ENCODE measurements at places on chromosomes 2 and 18.

GRCh38 chr2:113015655-113016054 lies 10.4 kb downstream of the IL36A start:
- no peak for DNase-seq

GRCh38 chr2:24832073-24832461 lies 38.8 kb downstream of the CENPO start:
- peak; percentile 36 for DNase-seq

DNA sequence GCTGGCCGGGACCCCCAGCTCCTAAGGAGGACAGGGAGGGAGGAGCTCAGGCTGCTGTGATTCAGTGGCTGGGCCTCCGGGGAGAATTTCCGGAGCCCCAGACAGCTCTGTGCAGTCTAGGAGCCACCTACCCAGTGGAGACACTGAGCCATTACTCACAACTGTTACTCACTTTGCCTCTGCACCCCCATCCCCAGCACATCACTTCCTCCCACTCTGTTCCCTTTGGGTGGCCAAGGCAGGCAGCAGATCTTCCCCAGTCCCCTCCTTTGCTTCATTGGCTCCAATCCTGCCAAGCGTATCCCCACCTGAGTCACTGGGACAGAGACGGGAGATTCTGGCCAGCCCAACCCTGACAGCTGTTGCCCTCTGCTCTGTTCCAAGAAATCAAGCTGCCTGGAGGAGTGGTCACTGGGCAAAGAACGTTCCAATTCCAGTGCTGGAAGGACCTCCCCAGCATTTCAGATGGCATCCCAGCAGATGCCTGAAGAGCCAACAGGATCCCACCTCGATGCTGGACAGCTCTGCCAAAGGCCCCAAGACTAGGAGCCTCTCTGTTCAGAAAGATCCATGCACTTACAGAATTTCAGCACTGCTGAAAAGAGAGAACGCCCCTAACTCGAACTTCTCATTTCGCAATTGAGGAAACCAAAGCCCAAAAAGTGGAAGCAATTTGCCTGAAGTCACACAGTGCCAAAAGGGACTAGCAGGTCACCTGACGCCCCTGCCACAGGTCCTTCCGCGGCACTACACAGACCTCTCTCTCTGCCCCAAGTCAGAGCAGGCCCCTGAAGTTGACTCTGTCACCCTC lies 68.3 kb downstream of the TNS1 start:
- peak; percentile 83 for DNase-seq

- no peak for DNase-seq
Observed at GRCh38 chr2:231646476-231646875, 53.8 kb downstream of the TEX44 start.

GRCh38 chr2:46393347-46393820 lies 86.0 kb upstream of the TMEM247 start:
- no peak for DNase-seq

DNA sequence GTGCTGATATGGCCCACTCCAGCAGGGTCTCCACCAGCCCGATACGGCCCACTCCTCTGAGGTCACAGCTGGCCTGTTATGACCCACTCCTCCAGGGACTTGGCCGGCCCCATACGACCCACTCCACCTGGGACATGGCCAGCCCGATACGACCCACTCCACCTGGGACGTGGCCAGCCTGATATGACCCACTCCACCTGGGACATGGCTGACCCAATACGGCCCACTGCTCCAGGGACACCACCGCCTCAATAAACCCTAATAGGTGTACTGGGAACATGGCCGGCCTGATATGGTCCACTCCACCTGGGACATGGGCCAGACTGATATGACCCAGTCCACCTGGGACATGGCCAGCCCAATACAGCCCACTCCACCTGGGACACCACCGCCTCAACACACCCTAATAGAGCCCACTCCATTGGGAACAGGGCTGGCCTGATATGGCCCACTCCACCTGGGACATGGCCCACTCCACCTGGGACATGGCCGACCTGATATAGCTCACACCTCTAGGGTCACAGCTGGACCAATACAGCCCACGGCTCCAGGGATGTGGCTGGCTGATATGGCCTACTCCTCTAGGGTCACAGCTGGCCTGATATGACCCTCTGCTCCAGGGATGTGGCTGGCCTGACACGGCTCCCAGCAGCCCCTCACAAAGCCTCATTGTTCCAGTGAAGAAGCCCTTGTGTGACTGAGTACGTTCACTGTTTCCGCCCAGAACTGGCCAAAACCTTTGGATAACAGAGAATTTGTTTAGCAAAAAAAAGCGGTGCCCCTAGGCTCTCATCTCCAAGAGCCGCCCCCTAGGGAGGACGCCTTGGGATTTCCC lies 245.6 kb downstream of the HDAC4 start:
- peak; percentile 42 for DNase-seq

DNA sequence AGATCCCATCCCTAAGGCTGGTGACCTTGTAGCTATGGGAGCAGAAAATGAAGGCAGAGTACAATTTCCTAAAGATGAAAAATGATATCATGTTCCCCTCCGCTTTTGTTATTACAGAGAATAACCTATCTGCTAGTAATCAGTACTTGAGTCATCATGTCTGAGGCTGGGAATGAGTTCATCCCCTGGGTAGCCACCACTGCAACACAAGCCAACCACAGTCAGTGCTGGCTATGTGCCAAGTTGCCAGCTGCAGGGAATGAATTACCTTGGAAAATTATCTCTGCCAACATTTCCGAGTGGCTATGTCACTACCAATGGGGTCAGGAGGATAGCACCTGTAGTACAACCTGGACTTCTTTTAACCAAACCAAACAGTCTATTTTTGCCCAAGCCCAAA lies 1094.7 kb upstream of the DDX18 start:
- peak; percentile 92 for DNase-seq

DNA sequence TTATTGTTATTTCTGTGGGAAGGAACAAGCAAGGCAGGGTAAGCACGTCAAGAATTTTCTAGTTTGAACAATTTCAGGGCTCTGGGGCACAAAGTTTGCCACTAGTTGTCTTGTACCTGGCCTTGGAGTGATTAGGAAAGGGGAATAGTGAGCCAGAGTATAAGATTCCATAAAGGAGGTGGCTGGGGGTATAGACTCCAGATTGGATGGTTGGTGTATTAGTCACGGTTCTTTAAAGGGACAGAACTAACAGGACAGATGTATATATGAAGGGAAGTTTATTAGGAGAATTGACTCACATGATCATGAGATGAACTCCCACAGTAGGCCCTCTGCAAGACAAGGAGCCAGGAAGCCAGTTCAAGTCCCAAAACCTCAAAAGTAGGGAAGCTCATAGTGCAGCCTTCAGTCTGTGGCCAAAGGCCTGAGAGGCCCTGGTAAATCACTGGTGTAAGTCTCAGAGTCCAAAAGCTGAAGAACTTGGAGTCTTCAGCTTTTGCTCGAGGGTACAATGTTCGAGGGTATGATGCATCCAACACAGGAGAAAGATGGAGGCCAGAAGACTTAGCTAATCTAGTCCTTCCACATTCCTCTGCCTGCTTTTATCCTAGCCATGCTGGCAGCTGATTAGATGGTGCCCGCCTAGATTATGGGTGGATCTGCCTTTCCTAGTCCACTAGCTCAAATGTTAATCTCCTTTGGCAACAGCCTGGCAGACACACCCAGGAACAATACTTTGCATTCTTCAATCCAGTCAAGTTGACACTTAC lies 31.5 kb upstream of the PTPRM start:
- no peak for DNase-seq

- DNase-seq = peak; percentile 78
Observed at GRCh38 chr2:45992021-45992740, 305.0 kb upstream of the EPAS1 start.

DNA sequence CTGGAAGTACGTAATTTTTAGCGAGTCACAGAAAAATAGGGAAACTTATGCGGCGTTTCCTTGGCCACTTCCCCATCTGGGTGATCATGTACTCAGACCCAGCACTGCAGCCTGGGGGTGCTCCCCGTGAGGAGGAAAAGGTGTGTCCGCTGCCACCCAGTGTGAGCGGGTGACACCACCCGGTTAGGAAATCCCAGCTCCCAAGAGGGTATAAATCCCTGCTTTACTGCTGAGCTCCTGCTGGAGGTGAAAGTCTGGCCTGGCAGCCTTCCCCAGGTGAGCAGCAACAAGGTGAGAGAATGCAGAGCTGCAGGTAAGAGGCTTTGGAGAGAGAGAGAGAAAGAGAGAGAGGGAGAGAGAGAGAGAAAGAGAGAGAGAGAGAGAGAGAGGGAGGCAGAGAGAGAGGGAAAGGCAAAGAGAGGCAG lies at the start of gene IL1R2:
Gene IL1R2 (plus strand): TSS at position 240 of the 425 bp plus-strand sequence. CDS start 16,616 bp downstream, outside the sequence.
- DNase-seq = no peak

- DNase-seq = no peak
Observed at GRCh38 chr2:210337159-210337558, 22.2 kb upstream of the MYL1 start.

- DNase-seq = no peak
Observed at GRCh38 chr2:118231759-118232158, 143.5 kb downstream of the INSIG2 start.

DNA sequence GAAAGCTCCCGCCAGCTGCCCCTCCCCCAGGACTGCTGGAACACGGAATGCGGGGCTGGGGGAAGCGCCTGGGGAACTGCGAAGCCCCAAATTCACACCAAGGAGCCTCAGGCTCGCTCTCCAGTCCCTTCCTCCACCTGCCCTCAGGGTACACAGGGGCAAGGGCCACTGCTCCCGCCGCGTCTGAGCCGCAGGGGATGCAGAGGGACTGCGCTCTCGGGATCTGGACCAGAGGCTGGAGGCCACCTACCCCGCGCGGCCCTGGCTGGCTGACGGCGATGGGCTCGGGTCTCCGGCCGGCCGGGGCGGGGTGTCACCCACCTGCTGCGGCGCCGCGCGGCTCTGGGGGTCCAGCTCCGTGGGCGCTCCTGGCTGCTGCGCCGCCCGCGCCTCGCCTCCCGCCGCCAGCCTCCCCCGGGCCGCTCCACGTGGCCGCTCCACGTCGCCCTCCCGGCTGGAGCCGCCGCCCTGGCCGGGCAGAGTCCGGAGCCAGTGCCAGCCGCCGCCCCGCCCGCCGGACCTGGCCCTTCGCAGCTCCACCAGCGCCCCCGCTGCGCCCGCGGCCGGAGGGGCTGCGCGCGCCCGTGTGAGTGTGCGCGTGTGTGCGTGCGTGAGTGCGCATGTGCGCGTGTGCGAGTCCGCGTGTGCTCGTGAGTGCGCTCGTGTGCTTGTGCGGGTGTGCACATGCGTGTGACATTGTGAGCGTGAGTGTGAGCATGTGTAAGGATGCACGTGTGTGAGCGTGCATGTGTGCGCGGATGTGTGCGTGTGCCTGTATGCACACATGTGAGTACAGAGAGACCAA lies at the start of gene CGREF1:
Gene CGREF1 (minus strand): TSS at position 604 of the 805 bp plus-strand sequence. CDS start 14,762 bp downstream, outside the sequence.
- no peak for DNase-seq

GRCh38 chr18:79470547-79470946 lies 74.8 kb downstream of the NFATC1 start:
- no peak for DNase-seq

DNA sequence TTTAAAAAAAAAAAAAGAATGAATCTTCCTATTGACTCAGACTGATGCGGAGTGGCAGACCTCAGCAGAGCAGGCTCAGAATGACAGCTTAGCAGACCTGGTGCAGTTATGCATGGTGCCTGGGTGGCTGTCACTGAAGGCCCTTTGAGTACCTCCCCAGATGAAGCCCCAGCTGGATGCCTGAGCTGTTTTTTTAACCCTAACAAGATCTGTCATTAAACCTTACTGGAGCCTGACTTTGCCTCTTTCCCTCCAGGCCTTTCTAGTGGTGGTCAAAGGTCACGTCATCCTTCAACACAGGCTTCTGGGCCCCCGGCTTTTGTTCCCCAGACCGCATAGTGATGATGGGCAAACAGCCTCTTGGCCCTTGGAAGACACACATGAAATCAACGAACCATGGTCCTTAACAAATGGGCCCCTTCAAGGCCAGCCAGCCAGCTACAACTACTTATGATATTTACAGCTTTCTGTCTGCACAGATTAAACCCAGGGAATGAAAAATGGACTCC lies 138.3 kb upstream of the CYP1B1 start:
- no peak for DNase-seq

DNA sequence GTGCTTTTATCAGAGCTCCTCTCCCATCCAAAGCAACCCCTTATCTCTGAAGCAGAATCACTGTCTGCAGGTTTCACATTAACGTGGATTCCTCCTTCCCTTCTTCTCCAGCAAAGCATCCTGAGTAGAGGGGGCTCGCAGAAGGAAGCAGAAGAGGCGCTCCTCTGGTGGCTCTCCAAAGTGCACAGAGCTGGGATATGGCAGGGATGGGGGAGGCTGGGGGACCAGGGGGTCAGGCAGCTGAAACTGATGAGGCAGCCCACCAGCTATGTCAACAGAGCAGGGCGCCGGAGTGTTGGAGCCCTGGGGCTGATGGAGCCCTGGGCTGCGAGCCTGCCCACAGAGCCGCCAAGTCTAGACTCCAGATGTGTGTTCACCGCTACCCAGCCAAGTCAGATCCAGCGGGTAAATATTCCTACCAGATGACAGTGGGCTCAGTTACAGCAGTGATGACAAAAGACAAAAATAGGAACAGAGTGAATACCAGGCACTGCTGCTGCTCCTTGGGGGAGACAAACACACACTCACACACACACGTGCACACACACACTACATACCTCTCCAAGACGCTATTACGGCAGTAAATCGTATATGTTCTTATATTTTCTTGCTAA lies 678.3 kb upstream of the ID2 start:
- no peak for DNase-seq

GRCh38 chr2:12479065-12479601 lies 237.6 kb upstream of the TRIB2 start:
- DNase-seq = no peak

GRCh38 chr2:182866461-182867406 lies at the start of gene FRZB:
TSS of gene FRZB (minus strand) at chr2:182866637. CDS start at chr2:182866552, 85 bp downstream.
- DNase-seq = peak; percentile 55

- no peak for DNase-seq
Observed at GRCh38 chr18:23958036-23958435, 56.5 kb upstream of the TTC39C start.

DNA sequence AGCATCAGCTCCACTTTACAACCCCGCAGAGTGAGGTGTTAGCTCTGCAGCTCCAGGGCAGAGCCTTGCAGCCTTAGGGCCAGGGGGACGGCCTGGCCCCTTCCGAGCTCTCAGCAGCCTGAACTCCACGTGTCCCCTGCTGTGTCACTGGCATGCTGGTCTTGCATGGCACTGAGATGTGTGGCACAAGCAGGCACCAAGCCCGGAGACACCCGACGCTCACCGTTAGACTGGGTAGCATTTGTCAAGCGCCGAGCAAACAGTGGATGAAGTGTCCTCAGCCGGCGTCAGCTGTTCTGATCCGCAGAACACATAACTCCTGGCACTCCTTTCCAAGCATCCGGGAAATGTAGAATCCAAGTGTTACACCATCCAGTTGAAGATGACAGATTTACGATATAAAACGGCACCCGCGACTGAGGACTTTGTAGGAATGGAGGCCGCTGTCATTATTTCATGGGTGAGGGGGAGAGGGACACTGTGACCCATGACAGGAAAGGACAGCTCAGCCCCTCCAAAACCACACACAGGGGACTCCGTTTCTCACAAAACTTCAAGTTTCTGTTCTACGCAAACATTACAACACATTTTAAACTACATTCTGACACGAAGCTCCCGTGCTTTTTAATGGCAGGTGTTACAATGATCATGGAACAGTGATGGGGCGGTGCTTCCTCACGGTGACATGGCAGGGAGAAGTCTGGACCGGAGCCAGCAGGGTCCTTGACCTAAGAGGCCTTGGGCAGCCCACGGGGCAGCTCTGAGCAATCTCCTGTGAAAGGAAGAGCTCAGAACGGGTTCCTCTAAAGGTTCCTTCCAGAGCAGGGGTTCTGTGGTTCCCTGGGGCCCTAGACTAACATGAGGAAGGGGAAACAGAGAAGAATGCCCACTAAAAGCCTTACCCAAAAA lies 89.4 kb downstream of the HDAC4 start:
- peak; percentile 26 for DNase-seq
